Left kidney (tissue), 8 donors: ENCODE measurements at places on chromosomes 5 and 9.

DNA sequence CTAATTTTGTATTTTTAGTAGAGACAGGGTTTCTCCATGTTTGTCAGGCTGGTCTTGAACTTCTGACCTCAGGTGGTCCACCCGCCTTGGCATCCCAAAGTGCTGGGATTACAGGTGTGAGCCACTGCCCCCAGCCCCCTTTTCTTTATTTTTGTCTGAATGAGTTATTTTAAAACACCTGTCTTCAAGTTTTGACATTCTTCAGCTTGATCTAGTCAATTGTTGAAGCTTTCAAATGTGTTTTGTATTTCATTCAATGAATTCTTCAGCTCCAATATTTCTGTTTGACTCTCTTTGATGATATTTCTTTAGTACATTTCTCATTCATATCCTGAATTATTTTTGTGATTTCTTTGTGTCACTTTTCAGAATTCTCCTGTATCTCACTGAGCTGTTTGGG, 486.2 kb downstream of the DMAC1 start:
- DNase-seq: no peak

DNA sequence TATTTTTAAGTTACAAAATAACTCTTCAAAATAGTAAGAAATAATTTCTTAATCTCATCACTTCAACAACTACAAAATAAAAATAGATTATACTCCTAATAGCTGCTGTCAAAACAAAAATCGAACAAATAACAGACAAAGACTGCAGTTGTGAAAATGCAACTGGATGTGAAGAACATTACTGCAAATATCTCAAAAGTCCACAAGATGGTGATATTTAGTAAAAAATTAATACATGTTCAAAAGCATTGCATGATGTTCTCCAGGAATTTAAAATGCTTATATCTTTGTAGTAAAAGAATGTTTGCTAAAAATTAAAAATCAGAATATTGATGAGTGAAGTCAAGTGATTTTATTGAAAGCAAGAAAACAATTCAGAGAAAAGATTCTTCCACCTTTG, 66.2 kb downstream of the MPDZ start:
- DNase-seq: no peak

- DNase-seq: no peak
Measured at GRCh38 chr5:11898-12297, 80.1 kb upstream of the PLEKHG4B start.

DNA sequence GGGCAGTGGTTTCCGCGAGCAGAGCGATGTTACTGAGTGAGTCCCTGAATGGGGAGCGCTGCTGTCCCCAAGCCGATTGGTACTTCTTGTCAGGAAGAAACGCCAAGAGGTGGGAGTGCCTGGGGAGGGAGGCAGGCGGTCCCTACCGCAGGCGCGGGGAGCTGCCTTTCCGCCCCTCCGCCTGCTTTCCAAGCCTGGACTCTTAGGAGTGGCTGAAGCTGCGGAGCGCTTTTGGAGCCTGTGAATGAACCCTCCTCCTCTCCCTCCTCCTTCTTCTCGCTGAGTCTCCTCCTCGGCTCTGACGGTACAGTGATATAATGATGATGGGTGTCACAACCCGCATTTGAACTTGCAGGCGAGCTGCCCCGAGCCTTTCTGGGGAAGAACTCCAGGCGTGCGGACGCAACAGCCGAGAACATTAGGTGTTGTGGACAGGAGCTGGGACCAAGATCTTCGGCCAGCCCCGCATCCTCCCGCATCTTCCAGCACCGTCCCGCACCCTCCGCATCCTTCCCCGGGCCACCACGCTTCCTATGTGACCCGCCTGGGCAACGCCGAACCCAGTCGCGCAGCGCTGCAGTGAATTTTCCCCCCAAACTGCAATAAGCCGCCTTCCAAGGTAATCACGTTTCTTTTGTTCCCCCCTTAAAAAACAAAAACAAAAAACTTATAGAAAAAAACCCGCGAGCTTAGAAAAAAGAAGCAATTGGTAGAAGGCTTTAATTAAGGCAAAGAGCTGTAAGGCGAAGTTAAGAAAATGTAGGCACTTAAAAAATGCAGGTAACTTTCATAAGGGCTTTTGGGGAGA, at the start of gene VCAN:
Gene VCAN, plus strand, starts transcription at position 340 of the 808 bp plus-strand sequence. CDS start 11,775 bp downstream, outside the sequence.
- DNase-seq: peak; percentile 82

GRCh38 chr5:90263102-90263820, 146.3 kb downstream of the CETN3 start:
- DNase-seq: no peak

GRCh38 chr9:33374190-33374589, 28.2 kb downstream of the AQP7 start:
- DNase-seq: no peak

- DNase-seq: no peak
Measured at GRCh38 chr5:7857926-7858632, 7.1 kb upstream of the CFAP90 start.

DNA sequence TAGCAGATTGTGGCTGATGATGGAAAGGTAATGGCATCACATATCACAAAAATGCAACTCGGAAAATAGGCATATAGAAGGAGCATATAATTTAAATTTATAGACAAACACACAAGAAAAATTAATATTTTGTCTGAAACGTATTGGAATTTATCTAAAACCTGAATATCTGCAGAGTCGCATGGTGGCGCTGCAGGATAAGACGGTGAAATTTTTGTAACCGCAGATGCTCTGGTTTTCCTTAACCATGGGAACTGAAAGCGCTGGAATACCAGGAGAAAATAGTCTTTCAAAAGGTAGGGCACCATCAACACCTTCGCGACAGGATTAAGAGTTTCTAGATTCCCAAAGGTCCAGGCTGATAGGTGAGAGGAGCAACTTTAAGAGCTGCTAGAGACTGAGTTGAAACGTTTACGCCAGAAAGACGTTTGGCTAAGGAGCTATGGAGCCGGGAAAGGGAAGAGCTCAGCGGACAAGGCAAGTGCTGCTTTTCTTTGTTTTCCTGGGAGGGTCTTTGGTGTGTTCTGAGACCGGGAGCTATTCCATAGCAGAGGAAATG, 11.0 kb upstream of the PCDHB15 start:
- no peak for DNase-seq

DNA sequence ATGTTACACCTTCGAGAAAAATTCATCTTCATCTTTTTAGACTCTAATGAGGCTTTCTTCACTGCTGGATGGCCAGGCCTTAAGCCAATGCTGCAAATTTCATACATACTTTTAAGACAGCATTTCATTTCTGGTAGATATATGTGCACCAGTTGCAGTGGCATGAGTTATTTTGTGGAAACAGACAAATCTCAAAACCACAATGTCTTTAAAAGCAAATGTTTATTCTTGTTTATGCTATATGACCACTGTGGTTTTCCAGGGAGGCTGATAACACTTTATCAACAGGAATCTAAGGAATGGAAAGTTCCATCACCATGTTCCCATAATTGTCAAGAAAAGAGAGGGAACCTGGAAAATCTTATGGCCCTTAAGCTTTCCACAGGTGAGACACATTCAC, 27.7 kb downstream of the CDH9 start:
- no peak for DNase-seq

DNA sequence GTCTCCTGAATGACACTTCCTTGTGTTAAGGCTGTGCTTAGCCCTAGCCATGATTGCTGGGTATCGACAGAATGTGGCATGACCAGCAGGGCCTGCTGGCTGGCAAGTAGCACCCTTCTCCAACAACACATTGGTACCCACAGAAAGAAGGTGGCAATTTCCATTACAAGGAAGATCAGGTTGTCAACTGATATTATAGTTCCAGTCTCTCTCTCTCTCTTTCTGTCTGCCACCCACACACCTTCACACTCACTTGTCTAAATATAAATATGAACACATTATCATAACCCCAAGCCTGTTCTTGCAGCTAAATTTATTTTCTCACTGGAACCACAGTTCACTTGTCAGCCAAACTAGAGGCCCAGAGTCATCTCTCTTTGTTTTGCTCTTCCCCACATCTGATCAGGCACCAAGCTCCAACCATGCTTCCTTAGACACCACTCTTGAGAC, 408.1 kb upstream of the PIK3R1 start:
- no peak for DNase-seq

DNA sequence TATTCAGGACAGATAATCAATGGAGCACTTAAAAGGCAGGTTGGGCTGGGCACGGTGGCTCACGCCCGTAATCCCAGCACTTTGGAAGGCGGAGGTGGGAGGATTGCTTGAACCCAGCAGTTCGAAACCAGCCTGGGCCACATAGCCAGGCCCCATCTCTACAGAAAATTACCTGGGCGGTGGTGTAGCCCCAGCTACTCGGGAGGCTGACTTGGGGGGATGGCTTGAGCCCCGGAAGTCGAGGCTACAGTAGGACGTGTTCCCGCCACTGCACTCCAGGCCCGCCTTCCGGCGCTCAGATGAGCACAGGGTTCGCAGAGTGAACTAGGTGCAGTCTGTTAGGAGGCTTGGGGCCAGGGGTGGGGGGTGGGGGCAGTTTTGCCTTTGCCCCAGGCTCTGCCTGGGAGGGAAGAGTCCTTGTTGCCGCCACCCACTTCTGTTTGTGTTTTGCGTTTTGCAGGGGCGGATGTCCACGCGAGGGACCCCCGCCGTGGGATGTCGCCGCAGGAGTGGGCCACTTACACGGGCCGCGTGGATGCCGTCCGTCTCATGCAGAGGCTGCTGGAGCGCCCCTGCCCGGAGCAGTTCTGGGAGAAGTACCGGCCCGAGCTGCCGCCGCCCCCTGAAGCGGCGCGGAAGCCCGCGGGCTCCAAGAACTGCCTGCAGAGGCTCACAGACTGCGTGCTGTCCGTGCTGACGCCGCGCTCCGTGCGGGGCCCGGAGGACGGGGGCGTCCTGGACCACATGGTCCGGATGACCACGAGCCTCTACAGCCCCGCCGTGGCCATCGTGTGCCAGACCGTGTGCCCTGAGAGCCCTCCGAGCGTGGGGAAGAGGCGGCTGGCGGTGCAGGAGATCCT, 85.2 kb downstream of the ANKRD33B start:
- no peak for DNase-seq
